ENCODE measurements at places on chromosomes 3 and 15. TPM values are rescaled to one million over a fixed set of nuclear protein-coding genes. Genes with fewer than 3 reads are reported as not detected.

ANKRD34C gene
- total RNA-seq: not detected

- no peak for DNase-seq
Observed at GRCh38 chr15:33753012-33753411, 215.3 kb upstream of the CHRM5 start.

DNA sequence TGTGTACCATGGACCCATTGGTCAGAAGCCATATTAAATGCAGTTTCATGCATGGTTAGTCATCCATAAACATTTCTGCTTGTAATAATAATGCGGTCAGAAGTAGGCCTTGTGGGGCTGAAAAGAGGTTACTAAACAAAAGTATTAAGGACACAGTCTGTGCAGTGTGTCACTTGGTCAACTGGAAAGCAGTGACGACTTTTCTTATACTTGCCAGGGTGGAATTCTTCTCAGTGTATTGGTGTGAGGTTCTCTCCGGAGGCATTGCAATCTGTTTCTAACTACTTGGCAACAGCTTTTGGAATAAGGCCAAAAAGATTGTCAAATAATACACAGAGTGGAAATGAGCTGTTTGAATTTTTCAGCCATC, 46.8 kb downstream of the CHL1 start:
- DNase-seq: peak; percentile 99

DNA sequence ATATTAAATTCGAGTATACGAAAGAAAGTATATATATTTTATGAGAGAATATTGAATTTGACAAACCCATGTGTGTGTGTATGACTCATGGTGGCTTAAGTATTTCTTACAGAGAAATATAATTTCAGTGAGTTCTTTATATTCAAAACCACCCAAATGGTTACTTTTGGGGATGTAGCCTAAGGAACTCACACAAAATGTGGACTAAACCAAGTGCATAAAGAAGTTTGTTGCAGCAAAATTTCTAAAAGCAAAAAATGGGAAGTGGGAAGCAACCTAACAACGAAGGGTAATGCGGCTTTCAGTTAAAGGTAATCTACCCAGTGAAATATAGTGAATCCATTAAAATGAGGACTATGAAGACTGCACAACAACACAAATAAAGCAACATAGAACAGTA, 277.1 kb downstream of the EDEM1 start:
- DNase-seq: no peak

GRCh38 chr15:62440362-62441105, 275.4 kb upstream of the C2CD4B start:
- DNase-seq: no peak

GRCh38 chr3:48566401-48566760, 2.8 kb upstream of the UCN2 start:
- no peak for DNase-seq

- peak; percentile 95 for DNase-seq
Observed at GRCh38 chr15:55279746-55280351, 9.8 kb downstream of the RAB27A start.

GATA2 gene
- total RNA-seq: 4.3 TPM

CACNA1D gene
- 1.5 TPM for total RNA-seq

SYNPR gene
- total RNA-seq: not detected
